ENCODE measurements at places on chromosomes 11 and 22.

- no peak for DNase-seq
Measured at GRCh38 chr22:23207729-23208393, 27.6 kb downstream of the BCR start.

GRCh38 chr11:107713009-107713408, 1.2 kb upstream of the SLN start:
- DNase-seq: no peak

- DNase-seq: no peak
Measured at GRCh38 chr11:126653040-126653439, 297.6 kb downstream of the ST3GAL4 start.

DNA sequence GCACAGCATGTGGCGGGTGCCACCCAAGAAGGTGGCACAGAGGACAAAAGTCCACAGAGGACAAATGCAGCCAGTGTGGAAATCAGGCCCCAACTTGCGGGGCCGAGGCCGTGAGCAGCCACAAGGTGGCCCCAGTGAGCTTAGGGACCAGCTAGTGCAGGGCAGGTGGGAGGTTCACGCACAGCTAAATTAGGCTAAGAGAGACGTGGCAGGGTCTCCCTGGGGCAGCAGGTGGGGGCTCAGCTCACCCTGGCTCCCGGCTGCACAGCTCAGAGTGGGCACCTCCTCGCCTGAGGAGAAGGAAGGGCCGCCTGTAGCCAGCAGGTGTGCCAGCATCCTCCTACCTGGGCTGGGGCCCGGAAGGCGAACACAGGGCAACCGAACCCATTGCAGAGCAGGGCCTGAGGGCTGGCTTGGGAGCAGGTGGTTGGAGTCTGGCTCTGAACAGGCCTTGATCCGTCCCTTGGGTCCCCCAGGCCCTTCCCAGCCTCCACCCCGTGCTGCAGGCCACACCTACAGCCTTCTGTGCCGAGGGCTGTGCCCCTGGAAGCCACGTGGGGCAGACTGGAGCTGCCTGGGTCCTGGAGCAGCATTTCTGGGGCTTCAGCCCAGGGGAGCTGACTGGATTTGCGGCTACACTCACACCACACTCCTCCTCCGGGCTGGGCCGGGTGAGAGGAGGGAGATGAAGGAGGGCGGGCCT, 26.1 kb upstream of the CELSR1 start:
- peak; percentile 61 for DNase-seq

DNA sequence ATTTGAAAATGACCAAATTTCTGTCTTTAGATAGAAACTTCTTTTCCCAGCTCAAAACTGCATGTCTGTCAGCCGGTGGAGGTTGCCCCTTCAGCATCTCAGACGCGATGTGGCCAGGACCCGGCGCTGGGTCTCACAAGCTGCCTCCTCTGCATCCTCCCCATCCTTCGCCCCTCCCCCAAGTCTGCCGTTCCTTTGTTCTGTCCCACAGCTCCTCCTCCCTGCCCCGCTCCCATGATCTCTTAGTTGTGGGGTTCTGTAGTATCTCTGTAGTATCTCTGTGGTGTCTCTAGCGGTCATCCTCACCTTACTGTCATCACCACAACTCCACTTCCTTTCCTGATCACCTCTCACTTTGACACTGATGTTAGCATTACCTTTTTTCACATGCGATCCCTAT, 49.9 kb downstream of the TRAF6 start:
- DNase-seq: no peak

DNA sequence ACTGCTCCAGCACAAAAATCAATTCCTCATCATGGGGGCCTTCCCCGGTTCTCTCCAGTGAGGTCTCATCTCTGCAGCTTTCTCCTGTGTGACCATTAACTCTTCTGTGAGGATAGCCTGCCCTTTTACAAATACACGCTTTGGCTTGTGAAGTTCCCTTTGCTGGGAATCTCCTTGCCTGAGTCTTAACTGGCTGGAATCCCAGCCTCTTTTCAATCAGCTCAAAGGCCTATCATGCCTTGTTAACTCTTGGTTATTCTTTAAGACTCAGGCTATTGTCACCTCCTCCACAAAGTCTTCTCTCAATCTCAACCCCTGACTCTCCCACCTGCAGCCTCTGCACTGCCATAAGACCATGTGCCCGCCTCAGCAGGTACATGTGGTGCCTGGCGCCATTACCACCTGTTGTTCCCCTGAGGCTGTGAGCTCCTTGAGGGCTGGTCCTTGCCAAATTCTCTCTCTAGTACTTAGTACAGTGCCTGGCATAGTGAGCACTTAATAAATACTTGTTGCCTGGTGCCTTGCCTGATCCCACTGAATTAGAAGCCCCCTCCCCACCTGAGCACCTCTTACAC, 128.2 kb downstream of the ST3GAL4 start:
- no peak for DNase-seq

DNA sequence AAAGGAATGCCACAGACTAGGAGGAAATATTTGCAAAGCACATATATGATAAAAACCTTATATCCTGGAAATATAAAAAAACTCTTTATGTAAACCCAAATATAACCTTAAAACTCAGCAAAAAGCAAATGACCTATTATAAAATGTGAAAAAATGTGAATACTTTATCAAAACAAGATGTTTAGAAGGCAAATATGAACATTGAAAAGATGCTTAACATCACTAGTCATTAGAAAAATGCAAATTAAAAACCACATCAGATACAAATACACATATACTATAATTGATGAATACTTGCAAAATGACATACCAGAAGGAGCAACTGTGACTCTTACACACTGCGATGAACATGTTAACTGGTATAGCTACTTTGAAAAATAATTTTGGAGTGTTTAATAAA, 511.2 kb upstream of the LRRC4C start:
- DNase-seq: no peak

DNA sequence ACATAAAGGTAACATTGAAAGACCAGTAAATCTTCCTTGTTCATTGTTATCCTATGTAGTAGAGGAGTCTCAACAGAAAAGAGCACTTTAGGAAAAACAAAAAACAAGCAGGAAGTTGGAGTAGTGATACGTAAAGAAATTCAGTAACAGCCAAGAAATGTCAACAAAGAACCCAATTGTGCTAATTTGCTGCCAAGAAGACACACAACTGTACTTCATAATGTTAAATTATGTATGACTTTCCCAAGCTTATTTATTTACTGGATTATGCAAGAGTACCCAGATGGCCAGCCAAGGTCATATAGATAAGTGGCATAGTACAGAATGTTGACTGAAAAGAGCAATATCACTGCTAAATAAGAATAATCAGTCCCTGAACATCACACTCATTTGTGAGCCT, 264.7 kb upstream of the CCDC179 start:
- DNase-seq: no peak

- DNase-seq: no peak
Measured at GRCh38 chr22:17350292-17350691, 19.0 kb upstream of the CECR2 start.

Measured in progenitor cell of endocrine pancreas (in vitro differentiated cells).